Type B pancreatic cell (in vitro differentiated cells): ENCODE measurements at places on chromosomes 7 and 10. TPM values are rescaled to one million over a fixed set of nuclear protein-coding genes. Genes with fewer than 3 reads are reported as not detected.

- H3K36me3 ChIP-seq: no peaks in the 10 kb centered on the region
Measured at GRCh38 chr7:96414931-96415292, 93.0 kb upstream of the SLC25A13 start.

- peaks cover 3% of the 10 kb centered on the region for H3K27me3 ChIP-seq
- H3K27ac ChIP-seq: no peak overlapping the region
- H3K36me3 ChIP-seq: peaks cover 33% of the 10 kb centered on the region
- H3K4me1 ChIP-seq: peaks cover 13% of the 10 kb centered on the region
- DNase-seq: no peak
Measured at GRCh38 chr7:2785071-2785500, 59.0 kb downstream of the GNA12 start.

The MEST gene
- 489 and 572 TPM in 2 replicates for total RNA-seq

GRCh38 chr10:101441541-101442455 lies 87.8 kb downstream of the BTRC start:
- DNase-seq: no peak
- no peaks in the 10 kb centered on the region for H3K36me3 ChIP-seq
- peak overlapping the region; percentile 49 for H3K27ac ChIP-seq
- peaks cover 4% of the 10 kb centered on the region for H3K27me3 ChIP-seq

The AKR1C3 gene
- total RNA-seq: 9.5 and 14.6 TPM in 2 replicates

The ALOX5 gene
- 7.9 and 17.3 TPM in 2 replicates for total RNA-seq
